Left ventricle myocardium inferior (tissue), 1 donor: ENCODE measurements at places on chromosomes 3 and 15.
A peak's percentile ranks its signal among the peaks of the same experiment; 100 is the strongest.

GRCh38 chr3:73427048-73427706 is 197.6 kb downstream of the PDZRN3 start:
- no peak for DNase-seq

DNA sequence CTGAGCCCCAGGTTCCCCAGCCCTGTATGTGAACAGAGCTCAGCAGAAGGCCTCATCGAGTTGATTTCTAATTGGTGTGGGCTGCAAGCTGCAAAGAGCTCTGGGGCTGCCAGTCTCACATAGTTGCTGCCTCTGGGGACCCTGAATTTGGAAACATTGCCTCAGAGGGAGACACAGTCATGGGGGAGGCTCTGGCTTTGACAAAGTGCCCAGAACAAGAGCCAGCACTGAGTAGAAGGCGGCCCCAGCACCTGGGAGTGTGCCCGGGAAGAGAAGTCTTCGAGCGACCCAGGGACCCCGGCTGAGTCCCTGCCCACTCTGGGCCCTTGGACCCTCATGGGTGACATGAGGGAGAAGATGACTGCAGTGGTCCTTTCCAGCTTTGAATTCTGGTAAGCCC is 7.3 kb downstream of the NTRK3 start:
- DNase-seq = no peak

DNA sequence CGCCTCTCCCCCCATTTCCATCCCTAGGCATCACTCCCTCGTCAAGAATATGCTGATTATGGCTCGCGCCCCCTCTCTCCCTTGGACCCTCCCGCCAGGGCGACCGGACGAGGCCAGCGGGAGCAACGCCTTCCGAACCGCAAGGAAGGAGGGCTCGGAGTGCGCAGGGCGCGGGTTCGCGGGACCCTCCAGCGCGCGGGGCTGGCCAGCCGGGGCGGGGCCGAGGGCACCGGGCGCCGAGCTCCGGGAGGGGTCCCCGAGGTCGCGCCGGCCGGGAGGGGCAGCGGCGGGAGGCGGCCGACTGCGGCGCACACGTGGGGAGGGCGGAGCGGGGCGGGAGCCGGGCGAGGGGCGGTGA is 483 bp downstream of the EHD4 start:
- DNase-seq = peak; percentile 38

DNA sequence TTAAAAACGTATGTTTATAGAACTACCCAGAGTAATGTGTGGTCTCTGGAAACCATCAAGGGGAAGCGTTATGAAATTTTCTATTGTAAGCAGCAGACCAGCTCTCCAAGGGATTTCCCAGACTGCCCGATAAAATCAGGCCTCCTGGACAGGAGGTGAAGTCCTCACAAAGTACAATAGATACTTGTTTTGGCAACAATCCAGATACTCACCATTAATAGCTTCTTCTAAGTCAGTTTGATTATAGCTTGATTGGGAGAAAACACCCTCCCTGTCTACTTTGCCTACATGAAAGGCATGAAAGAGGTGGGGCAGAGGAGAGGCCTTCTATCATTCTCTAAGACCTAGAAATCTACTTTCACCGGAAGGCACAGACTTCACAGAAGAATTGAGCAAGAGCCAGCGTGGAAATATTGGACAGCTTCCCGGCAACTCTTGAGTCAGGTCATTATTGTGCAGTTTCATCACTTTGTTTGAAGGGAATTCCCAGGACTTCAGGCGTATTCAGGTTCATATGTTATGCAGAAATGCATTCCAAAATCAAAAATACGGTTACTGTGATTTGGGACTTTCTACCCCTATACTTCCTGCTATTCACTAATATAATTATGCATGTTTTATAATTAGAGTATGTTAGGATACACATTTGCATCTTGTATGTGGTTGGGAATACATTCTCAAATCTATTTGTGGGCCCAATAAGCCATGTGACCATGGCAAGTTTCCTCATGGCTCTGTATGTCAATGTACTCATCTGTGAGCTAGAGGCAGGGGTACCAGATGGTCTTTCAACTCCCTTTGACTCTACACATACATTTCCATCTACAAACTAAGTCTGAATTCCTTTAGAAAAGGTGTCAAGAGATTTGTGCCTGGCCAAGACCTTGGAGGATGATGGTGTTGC is 103.5 kb downstream of the CD47 start:
- DNase-seq = peak; percentile 75

GRCh38 chr3:139109271-139109670 is 64.6 kb upstream of the PRR23C start:
- DNase-seq = no peak
